ENCODE measurements at places on chromosomes 7 and 10.

GRCh38 chr10:124476043-124476725 lies 14.6 kb downstream of the LHPP start:
- DNase-seq: no peak

- no peak for DNase-seq
These were observed 25.6 kb downstream of the VSTM4 start for GRCh38 chr10:49089557-49090188.

- peak; percentile 22 for DNase-seq
These were observed 122.7 kb upstream of the PRSS1 start for GRCh38 chr7:142626420-142627035.

DNA sequence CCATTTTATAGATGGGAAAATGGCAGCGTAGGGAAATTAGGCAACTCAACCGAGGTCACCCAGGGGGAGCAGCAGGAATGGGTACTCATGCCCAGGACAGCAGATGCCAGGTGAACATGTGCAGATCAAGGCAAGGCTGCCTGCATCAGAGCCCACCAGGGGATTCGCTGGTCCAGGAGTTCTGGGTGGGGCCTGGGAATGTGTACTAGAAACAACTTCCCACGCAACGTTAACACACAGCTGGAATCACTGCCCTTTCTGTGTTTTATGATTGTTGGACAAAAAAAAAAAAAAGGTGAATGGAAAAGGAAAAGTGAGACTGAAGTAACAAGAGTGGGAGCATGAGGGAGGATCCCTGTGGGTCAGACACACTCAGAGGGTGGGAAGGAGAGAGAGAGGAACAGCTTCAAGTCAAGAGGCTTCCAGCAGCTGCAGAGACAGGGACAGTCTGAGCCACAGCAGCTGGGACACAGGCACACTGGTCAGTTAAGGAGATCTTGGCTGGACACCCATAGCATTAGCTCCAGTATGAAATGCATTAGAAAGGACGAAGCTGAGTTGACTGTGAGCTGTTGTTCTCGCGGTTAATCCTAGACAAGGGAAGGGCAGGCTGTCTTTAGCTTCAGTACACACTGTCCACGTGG lies 187.9 kb upstream of the INHBA start:
- no peak for DNase-seq

DNA sequence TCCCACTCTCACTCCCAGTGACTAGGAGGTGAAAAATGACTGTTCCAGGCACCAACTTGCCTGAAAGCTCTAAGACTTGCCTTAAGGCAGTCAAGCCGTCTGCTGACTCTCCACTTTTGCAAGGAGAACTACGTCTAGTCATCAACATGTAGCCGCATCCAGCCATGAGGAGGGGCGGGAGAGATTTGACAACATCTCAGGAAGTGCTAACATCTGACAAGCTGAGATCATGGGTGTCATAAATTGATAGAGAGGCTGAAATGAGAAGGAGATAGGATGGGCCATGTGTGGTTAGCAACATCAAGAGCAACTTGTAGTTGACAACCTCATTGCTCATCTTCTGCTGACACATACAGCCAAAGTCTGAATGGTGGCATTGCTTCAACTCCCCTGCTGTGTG lies 9.0 kb upstream of the TBXAS1 start:
- no peak for DNase-seq
